ENCODE measurements at places on chromosomes 2 and 18.

DNA sequence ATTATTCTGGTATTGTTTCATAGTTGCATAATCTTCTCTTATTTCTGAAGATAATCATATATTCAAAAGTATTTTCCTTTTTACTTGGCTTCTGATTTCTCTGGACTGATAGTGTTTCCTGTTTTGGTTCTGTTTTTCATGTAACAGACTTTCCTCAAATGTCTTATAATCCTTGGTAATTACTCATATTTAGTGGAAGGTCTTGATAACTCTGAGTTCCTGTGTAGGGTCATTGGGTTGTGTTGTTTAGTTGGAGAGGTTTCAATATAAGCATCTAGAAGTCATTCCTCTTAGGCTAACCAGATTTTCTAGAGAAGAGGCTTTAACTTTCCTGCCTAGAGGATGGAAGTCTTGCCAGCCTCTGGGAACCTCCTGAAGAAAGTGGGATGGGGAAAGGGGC is 23.8 kb downstream of the MFSD6 start:
- DNase-seq = no peak

GRCh38 chr18:66553824-66554223 is 50.1 kb downstream of the CDH19 start:
- DNase-seq = peak; percentile 50

- DNase-seq = peak; percentile 3
These were observed 383.6 kb downstream of the DCC start for GRCh38 chr18:52723550-52723970.

- DNase-seq = peak; percentile 18
These were observed 725.1 kb downstream of the EPHA4 start for GRCh38 chr2:220847006-220847405.

- DNase-seq = no peak
These were observed 244.0 kb downstream of the PDE11A start for GRCh38 chr2:177828557-177828956.

- DNase-seq = peak; percentile 61
These were observed 92.3 kb downstream of the B3GNT2 start for GRCh38 chr2:62287899-62288880.

GRCh38 chr2:74887960-74888700 is 54.2 kb downstream of the HK2 start:
- peak; percentile 59 for DNase-seq

DNA sequence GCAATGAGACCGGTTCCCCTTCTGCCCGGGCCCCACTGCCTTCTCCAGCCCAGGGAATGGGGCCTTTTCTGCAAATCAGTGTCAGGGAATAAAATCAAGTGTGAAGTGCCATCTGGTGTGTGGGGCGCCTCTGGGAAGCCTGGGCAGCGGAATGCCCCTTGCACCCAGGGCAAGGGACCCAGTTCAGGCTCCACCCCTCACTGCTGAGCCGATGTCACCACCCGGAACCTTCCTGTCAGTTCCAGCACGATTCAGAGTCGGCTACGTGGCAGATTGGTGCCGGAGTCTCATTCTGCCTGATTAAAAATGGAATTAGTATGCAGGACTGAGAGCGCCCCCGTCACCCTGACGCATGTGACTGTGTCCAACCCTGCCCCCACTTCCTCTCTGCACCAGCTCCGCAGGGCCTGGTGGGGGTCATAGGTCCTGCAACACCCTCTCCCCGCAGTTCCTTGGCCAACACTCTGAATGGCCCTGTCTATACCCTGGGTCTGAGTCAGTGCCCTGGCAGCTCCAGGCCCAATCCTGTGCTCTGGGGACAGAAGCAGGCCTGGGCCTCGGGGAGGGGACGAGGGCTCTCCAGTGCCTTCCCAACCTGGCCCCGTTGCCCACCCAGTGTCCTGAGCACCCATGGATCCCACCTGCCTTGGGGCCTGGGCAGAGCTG is 8.2 kb upstream of the ALPI start:
- DNase-seq = no peak

DNA sequence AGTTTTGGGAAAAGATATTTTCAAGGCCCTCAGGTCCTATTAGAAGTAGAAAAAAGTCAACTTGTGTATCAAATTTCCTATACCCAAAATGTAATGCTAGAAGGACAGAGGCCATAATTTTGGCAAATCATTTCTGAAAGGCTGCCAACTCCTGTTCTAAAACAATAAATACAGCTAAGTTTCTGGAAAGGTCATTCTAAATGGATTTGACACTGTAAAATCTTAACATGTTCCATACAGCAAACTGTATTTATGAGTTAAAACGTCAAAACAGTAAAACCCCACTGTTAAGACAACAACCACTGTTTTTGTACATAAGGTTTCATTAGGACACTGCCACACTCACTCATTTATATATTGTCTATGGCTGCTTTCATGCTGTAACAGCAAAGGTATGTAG is 9.7 kb downstream of the FAM98A start:
- DNase-seq = peak; percentile 10

DNA sequence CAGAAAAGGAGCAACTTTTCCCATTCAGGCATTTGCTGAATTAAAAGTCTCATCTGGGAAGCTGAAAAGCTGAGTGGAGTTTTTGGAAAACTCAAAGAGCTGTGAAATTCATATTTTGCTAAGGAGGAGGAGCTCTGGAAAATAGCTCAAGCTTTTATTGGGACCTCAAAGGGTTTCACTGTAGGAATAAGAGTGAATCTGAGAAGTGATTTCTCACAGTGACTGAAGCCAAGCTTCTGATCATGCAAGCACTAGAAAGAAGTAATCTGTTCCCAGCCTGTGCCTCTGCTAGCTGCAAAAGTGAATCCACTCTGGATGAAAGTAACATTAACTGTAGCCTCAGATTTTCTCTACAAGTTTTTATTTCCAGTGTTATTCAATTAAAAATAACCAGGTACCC is 283.3 kb downstream of the PTPRM start:
- no peak for DNase-seq

GRCh38 chr2:45778720-45779171 is 127.3 kb downstream of the PRKCE start:
- peak; percentile 70 for DNase-seq

DNA sequence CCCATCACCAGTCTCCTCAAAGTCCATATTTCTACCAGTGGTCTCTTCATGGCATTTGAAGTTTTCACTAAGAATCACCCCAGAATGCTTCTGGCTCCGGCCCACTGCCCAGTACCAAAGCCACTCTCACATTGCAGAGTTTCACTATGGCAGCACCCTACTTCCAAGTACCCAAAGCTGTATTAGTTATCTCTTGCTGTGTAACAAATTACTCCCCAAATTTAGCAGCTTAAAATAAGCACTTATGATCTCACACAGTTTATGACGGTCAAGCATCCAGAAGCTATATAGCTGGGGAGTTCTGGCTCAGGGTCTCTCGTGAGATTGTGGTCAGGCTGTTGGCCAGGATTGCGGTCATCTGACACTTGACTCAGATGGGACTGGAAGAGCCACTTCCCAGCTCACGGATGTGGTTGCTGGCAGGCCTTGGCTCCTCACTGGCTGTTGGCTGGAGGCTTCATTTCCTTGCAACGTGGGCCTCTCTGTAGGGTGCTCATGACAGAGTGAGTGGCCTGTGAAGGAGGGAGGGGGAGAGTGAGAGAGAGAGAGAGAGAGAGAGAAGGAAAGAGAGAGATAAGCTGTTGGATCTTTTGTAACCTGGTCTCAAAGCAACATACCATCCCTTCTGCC is 189.5 kb downstream of the CTIF start:
- DNase-seq = peak; percentile 99

DNA sequence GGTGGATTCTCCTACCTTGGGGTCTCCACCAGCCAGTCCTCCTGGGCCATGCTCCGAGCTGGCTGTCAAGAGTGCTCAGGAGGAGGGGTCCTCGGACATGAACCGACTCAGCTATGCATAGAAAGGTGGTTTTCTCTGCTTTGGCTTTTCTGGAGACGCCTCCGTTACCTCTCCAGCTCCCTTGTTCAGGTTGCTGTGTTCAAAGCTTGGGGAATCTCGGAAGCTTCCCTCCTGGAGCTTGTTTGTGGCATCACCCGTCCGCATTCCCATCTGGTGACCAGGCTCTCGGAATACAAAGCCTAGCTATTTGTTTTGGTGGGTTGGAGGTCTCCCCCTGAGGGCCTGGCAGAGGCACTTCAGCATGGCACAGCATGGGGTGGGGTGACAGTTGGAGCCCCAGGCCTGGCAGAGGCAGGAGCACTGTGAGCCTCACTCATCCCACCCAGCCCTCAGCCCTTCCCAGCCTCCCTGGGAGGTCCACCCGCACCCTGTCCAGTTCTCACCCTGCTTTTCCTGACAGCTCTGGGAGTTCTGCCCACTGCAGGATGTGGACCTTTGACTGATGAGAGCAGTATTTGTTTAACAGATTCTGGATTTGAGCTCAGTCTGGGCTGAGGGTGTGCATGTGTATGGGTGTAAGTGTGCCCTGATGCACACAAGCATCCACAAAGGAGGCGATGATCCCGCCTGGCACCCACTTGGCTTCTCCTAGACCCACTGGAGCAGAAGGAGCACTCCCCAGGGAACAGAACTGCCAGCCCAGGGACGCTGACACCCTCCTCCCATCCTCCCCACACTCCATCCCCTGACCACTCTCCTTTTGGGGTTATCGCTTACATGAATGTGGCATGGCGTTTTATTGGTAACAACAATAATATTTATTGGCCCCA is 107.3 kb upstream of the HS6ST1 start:
- DNase-seq = peak; percentile 75

DNA sequence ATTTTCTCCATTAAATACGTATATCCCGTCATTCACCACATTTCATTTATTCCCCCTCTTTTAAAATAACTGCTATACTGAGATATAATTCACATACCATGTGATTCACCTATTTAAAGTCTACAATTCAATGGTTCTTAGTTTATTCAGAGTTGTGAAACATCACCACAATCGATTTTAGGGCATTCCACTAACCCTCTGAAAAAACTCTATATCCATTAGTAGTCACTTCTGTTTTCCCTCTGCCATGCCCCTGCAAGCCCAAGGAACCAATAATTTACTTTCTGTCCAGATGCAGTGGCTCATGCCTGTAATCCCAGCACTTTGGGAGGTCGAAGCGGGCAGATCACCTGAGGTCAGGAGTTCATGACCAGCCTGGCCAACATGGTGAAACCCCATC is 95.5 kb upstream of the FZD5 start:
- no peak for DNase-seq

DNA sequence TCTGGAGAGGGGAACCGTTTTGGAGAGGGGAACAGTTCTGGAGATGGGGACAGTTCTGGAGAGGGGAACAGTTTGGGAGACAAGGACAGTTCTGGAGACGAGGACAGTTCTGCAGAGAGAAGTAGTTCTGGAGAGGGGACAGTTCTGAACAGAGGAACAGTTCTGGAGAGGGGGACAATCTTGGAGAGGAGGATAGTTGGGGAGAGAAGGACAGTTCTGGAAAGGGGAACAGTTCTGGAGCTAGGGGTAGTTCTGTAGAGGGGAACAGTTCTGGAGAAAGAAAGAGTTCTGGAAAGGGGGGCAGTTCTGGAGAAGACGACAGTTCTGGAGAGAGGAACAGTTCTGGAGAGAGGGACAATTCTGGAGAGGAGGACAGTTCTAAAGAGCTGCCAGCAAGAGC is 745.9 kb downstream of the GALR1 start:
- no peak for DNase-seq

GRCh38 chr2:32715391-32715841 is 87.6 kb downstream of the TTC27 start:
- no peak for DNase-seq

- DNase-seq = peak; percentile 87
These were observed 14.1 kb downstream of the MC4R start for GRCh38 chr18:60358516-60358915.

DNA sequence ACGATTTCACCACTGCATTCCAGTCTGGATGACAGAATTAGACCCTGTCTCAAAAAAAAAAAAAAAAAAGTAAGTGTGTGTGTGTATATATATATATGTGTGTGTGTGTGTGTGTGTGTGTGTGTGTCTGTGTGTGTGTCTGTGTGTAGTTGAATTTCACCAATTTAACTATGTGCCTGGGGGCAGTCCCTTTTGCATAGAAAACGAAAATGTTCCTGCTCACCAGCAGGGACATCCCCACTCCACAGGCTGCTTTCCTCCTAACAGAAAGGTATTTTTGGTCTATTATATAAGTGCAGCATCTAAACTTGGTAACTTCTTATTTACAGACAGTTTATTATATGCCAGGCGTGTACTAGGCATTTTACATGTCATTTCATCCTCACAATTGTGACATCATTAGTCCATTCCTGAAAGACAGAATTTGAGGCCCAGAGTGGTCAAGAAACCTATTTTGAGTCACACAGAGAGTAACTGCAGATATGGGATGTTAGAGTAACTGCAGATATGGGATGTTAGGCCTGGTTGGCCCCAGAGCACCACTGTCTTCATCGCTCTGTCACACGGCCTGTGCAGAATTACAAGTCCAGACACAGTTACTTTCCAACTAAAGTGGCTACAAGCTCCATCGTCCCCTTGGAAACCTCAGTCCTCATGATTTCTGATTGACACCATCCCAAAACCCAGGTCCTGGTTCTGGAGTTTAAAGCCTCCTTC is 9.3 kb upstream of the TTL start:
- no peak for DNase-seq

GRCh38 chr2:145344076-145344724 is 824.3 kb upstream of the ZEB2 start:
- DNase-seq = peak; percentile 28

DNA sequence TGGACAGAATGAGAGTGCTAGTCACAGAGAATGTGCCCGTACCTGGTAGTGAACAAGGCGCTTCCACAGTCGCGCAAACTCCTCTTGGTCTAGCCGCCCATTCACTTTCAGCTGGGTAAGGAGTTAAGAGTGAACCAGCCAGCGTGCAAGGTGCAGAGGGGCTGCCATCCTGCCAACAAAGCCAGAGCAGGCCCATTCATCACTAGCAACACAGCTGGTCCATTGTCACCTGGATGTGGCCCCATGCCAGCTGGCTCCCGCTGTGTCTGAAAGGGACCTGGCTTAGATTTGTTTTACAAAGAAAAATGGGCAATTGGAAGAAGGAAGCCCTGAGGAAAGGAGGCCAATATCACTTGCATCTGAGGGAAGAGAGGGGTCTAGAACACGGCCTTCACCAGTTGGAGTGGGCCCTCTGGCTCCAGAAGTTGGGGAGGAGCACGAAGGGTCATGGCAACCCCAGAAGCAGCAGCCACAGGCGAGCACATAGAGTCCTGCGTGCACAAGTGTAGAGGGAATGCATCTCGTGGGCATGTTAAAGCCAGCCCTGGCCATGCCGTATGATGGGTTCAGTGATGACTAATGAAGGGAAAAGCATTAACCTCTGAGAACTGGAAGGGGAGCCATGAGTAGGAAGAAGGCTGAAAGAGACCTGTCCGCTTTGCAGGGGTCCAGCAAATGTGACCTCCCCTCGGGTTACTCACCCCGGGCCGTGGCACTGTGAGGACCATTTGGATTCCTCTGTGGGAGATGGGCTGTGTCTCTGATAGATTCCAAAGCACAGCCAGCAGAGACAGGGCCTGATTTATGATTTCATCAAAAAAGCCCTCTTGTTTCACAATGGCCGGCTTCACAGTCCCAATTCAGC is 70.6 kb downstream of the CAPN13 start:
- DNase-seq = no peak

GRCh38 chr2:67516362-67516761 is 119.2 kb downstream of the ETAA1 start:
- no peak for DNase-seq

Data from fibroblast of skin of scalp (primary cell).